ENCODE measurements at places on chromosomes 16 and 17.

DNA sequence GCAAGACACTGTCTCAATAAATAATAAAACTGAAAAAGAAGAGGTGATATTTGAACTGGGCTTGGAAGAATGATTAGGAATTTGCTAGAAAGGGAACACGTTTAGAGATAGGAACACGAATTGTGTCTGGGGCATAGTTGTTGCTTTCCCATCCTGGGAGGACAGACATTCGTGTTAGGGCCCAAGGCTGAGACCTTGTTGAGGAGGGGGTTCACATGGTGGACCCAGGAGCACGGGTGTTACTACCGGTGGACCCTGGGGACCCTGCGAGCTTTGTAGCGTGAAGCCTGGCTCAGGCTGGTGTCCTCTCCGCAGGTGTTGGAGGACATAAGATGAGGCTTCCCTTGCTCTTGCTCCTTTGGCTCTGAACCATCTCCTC, 1.2 kb downstream of the ACSF3 start:
- no peak for DNase-seq

DNA sequence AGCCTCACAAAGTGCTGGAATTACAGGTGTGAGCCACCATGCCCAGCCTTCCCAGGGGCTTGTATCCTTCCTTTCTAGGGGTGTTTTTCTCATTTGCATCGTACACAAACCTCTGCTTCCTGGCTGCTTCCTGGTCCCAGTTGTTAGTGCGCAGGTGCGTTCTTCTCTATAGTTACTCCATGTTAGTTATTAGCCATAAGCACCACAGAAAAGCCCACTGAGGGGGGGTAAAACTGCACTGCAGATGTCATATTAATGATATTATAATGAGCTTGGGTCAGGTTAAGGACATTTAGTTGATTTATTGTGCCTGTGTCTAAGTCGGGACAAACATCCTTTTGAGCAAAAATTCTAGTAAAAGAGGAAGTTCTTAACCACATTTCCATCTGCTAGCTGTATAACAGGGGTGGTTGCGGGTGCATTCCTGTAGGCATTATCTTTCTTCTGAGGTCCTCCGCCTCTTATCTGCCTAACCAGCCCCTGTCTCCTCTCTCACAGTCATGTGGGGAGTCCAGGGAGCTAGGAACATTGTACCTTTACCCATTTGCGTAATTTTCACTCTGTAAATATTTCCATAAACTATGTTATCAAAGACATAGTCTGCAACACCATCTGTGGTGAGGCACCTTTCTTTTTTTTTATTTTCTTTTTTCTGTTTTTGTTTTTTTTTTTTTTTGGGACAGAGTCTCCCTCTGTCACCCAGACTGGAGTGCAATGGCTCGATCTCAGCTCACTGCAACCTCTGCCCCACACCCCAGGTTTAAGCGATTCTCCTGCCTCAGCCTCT, 23.6 kb upstream of the ATF7IP2 start:
- DNase-seq: no peak

GRCh38 chr16:69523566-69524305, 42.0 kb upstream of the NFAT5 start:
- DNase-seq: no peak

GRCh38 chr16:2465653-2466415, 5.3 kb upstream of the NTN3 start:
- DNase-seq: no peak

- no peak for DNase-seq
Observed at GRCh38 chr16:17026600-17027242, 444.0 kb downstream of the XYLT1 start.

DNA sequence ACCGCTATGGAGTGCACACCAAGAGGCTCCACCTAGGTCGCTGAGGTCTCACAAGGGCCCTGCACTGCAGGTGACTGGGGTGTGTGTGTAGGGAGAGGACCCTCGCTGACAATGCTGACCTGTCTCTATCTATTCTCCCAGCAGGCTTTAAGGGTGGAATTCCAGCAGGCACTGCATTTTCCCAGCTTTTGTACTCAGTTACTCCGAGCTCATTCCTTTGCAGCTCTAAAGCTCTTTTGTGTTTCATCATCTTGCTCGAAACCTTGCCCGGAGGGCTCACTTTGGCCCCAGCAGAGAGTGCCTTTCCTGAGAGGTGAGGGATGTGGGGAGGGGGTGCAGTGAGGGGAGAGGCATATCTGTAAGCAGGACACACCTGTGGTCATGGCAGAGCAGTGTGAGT, 39.3 kb downstream of the SMPD3 start:
- no peak for DNase-seq

DNA sequence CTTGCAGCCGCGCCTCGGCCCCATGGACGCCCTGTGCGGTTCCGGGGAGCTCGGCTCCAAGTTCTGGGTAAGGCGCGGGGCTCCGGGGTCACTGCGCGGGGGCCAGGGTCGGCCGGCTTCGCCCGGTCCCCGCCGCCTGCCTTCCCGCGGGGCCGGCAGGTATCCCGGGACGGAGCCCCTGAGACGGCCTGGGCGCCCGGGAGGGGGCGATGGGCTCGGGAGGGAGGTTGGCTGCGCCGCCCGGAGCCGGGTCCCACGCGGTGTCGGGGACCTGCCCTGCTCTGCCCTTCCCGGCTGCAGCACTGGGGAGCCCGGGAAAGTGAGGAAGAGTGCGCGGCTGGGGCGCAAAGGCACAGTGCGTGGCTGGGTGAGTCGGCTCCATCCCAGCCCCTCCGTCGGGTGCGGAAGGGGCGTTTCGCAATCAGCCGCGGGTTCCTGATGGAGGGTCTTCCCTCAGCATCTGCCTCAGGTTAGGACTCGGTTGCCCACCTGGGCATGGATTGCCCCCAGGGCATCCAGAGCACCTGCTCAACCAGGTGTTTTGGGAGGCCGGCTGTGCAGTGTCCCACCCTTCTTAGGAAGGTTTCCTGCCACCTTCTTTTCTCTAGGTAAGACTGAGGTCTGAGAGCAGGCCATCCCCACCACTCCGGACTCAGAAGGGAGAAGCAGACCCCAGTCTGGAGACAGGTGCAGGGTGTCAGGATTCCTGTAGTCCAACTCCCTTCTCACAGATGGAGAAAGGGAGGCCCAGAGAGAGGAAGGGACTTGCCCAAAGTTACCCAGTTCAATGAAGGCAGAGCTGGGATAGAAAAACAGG, 442 bp downstream of the ABCC3 start:
- no peak for DNase-seq

DNA sequence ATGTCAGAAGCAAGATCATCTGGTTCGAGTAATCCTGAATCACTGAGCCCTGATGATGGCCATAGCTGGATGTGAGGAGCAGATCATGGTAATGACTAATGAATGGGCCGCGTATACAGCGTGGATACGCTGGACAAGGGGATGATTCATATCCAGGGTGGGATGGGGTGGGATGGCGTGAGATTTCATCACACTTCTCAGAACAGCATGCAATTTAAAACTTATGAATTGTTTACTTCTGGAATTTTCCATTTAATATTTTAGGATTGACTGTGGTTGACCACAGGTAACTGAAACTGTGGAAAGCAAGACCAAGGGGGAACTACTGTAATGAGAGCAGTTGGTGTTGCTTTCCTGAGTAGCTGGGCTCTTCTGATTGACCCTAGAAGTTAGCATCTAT, 225.5 kb downstream of the STX8 start:
- no peak for DNase-seq

DNA sequence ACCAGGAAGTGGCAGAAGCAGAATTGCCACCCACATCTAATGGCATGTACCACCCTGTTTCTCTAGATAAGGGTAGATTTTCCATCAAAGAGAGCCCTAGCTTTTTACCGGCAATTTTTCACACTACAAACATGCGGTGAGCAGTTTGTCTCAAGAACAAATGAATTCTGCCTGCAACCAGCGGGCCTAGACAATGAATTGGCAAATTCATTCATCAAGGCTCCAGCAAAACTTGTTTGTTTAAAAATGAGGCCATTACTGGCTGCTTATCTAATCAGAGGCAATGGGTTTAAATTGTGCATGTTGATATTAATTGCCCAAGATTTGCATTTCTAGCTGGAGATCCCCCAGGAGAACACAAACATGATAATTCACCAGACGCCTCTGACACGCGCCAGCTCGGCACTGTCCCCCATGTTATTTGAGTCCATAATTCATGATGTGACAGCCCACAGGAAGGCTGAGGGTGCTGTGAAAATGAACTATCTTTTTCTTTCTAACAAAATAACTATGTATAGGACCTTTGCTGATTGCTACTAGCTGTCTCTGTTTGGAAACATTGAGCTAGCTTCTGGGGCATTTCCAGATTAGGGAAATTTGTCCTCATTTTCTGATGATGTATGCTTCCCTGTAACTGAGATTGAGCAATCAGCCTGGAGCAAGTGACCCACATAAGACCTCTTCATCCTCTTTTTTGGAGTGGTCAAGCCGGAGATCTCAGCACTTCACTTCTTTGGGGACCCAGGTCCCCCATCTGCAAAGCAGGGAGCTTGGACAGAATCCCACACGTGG, 80.8 kb downstream of the CNGB1 start:
- no peak for DNase-seq

DNA sequence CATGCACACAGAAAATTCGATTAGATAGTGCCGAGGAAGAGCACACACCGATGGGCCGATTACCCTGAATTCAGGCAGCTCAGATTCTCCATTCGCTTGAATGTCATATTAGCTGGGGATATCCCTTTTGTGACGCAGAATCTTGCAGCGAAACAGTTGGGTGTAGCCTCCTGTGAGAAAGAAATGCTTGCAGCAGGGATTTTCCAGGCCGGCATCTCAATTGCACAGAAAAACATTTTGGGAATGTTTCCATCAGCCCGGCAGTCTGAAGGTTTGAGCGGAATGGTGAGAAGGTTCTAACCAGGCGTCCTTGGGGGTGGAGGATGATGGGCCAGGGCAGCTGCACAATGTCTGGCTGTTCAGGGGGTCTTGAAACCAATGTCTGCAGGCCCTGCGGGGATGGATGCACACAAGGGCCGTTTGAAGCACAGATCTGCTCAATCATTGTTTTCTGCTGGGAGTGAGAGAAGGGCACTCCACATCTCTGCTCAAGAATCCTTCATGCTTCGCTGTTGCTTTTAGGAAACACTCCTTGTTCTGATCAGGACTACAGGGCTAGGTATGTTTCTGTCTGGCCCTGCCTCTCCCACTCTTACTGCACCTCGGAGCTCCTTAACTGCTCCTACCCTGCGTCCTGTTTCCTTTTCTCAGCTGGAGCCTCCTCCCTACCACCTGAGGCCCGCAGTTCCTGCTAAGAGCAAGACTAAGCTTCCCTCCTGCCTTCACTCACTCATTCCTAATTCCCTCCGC, 94.6 kb downstream of the CMIP start:
- DNase-seq: no peak

DNA sequence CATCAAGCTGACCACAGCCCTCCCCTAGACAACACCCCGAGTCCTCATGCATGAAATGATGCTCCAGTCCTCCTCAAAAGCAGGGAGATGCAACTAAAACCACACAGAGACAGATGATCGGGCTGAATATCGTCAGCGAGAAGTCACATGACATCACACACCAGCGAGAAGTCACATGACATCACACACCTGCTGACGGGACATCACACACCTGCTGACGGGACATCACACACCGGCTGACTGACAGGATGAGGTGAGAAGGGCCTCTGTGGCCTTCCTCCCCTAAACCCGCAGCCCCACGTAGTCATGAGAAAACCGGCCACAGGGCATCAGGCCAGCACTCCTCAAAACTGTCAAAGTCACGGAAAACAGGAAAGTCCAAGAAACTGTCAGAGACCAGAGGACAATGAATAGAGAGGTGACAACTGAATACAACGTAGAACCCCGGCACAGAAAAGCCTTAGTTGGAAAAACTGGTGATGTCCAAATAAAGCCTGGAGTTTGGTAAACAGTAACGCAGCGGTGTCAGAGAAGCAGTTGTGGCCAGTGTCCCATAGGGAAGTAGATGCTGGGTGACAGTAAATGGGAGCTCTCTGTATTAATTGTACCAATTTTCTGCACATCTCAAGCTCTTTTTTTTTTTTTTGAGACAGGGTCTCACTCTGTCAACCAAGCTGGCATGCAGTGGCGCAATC, 14.3 kb downstream of the LITAF start:
- DNase-seq: no peak

DNA sequence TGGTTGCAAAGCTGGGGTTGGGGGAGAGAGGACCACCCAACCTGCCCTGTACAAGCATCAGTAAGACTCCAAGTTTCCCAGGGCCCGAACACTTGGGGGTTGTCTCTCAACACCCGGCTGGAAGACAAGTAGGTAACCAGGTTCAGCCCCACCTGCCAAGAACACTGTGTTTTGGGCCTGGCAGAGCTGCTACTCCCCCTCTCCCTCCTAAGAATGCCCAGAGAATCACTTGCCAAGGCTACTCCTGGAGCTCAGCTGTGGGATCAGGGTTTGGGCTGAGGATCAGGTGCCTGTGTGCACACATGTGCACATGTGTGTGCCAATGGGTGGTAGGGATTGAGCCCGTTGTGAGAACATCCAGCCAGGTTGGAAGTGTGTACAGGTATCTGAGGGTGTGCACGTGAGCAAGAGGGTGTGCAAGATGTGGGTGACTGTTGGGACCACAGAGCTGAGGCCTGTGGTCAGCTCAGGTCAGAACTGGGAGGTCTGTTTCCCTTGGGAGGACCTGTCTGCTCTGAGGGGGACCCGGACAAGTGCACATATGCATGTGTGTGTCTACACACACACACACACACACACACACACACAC, 2.3 kb downstream of the HSD11B2 start:
- no peak for DNase-seq

DNA sequence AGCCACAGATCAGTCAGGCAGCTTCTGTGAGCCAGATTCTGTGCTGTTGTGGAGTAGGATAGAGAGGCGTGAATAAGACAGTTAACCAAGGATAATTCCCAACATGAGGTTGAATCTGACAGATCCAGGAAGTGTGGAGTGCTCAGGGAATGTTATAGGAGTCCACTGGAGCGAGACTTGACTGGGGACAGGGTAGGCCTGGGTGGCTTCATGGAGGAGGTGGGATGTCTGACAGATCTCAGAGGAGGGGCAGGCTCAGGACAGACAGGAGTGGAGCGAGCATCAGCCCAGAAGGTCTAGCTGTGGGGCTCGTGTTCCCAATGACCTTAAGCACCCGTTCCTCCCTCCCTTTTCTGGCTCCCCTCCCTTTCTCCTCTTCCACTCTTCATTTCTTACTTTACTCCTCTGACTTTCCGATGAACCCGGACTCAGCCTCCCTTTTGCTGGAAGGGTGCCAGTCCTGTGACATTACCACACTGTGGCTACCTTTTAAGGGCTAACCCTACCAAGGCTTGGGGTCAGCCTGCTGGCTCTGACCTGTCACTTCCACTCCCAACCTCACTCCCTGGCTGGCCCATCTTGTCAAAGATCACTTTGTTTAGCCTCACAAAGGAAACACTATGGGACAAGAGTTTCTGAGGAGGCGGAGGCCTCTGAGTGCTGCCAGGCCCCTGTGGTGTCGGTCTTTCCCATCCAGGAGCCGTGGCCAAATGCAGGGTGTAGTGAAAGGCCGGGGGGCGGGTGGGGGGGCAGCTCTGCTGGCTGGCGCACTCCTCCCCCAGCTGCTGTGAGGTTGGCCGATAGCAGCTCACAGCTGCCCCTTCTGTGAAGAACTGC, 28.5 kb upstream of the EFCAB13 start:
- DNase-seq: no peak

DNA sequence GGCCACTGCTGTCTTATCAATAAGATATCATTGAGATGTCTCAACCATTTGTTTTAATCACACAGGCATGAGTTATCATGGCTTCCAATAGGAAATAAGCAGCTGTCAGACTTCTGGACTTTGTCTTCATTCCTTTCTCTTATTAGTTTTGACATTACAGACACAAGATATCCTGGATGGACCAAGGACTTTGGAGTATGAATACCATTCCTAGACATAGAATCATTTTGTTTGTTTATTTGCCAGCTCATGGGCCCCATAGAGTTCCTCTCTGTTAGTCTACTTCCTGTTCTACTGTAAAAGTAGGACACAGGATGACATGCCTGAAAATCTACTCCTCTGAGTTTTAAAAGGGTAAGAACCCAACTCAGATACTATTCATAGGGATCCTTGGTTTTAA, 77.7 kb upstream of the KCNJ16 start:
- DNase-seq: no peak

Measured in NCI-H187 (cell line).